Head of caudate nucleus (tissue), 42 donors: ENCODE measurements at places on chromosomes 4 and X.

- DNase-seq, result no peak
Observed at GRCh38 chr4:47195706-47196105, 164.3 kb downstream of the GABRB1 start.

DNA sequence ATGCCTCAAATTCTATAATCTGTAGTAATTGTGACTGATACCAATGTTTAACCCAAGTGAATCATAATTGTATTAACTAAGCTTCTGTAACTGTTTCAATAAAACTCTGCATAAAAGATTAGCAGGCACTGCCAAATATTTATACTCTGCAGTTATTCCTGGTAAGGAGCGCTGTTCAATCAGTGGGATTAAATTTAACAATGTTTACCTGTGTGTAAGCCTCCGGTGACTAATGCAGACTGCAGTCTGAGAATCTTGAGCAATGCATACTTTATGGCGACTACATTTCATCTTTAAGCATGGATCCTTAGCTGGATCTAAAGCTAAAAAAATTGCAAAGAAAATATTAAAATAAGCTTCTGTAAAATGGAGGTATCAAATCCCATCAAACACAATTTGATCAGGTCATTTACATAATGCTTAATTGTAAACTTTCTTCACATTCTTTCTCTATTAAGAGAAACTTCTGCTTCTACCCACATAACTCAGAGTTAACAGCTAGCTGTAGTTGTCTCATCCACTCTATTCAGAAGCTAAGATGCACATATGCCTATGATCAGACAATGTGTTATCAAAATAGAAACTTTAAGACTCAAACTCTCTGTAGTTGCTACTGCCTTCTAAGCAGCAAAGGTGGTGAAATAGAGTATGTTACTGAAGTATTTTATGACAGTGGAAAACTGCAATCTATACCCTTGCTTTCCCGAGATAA lies 234.0 kb downstream of the SPOCK3 start:
- DNase-seq, result no peak

DNA sequence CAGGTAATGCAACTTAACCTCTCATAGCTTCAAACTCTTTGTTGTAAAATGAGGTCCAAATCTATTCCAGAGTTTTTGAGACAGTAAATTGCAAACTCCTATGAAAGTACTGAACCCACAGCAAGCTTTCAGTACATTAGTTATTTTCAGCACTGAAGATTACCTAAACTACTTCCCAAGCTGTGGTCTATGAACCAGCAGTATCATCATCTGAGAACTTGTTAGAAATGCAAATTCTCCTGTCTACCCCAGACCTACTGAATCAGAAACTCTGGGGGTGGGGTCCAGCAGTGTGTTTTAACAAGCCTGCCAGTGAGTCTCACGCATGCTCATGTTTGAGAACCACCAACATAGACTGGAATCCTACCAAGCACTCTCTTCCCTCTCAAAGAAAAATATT lies 5.7 kb upstream of the CASP6 start:
- no peak for DNase-seq

GRCh38 chr4:137267024-137267423 lies 265.3 kb downstream of the PCDH18 start:
- no peak for DNase-seq

GRCh38 chrX:2901367-2902036 lies 27.6 kb downstream of the ARSD start:
- DNase-seq, result no peak

DNA sequence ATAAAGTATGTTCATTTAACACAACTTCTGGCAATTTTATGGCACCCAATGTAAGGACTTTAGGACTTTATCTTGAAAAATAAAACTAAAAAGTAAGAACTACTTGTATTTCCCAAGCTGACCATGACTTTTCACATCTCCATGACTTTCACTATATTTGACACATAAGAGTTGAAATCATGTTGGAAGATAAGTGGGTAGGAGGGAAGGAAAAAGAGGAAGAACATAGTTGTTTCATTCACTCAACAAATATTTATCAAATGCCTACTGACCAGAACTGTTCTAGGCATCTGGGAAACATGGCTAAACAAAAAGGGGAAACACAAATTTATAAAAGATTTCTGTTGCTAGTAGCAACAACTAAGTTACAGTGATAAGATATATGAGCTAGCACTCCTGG lies 16.0 kb downstream of the SCLT1 start:
- DNase-seq, result no peak

- no peak for DNase-seq
Observed at GRCh38 chr4:100981447-100982204, 365.7 kb downstream of the PPP3CA start.

DNA sequence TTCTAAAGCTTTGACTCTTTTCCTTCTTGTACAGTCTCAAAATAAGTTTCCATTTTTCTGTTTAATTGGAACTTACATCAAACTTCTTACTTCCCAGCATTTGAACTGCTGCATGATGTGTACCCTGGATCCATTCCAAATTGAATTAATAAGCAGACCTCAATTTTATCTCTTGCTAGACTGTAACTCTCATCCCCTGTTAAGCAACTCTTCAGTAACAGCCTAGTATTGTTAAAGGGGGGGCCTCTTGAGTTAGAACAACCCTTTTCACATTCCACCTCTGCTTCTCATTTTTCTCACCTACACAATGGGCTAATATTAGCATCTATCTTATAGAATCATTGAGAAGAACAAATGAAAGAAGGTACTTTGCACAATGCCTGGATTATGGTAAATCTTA lies 169.4 kb downstream of the IL1RAPL1 start:
- no peak for DNase-seq

- DNase-seq, result no peak
Observed at GRCh38 chrX:46961097-46961496, 48.9 kb downstream of the JADE3 start.

DNA sequence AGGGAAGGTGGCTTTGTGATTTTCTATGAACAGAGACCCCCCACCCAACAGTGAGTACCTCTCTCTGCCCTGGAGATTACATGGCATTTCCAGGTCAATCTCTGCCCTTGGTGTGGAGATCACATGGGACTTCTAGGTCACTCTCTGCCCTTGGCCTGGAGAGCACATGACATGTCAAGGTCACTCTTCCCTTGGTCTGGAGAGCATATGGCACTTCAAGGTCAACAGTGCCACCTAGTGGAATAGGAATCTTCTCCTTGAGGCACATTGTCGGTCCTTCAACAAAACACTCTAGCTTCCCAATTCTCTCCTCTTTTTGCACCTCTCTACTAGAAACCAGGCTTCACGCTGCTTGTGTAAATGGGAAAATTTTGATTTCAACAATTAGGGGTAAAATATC lies 66.2 kb upstream of the TACR3 start:
- DNase-seq, result no peak

DNA sequence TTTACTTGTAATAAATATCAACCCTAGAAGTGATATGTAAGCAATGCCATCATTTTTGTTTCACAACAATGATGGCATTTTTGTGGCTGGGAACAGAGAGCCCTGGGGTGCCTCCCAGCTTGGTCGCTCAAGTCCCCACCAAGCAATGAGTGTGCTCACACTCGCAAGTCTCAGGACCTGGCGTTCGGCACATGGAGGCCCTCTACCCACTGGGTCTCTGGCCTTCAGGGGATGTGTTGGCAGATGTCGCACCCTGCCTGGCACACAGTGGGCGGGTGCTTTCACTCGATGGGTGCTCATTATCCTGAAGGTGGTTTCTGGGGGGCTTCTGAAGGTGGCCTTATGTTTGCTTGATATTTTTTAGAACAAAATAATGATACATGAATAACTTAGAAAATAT lies 74.7 kb upstream of the STS start:
- DNase-seq, result no peak

DNA sequence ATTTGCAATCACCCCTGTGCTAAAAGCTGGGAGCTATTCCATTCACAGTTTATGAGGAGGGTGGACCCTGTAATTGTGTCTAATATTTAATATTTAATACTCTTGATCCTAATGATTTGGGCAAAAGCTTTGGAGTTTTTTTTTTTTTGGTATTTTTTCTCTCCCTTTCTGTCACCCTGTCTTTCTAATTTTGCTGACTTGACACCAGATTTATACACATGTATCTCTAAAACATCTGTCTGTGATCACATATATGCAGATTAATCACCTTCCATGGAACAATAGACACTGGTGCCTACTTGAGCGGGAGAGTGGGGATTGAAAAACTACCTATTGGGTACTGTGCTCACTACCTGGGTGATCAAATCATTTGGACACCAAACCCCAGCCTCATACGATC lies 18.7 kb upstream of the ANTXR2 start:
- no peak for DNase-seq

- DNase-seq, result no peak
Observed at GRCh38 chr4:181477591-181477990, 765.6 kb upstream of the TENM3 start.

DNA sequence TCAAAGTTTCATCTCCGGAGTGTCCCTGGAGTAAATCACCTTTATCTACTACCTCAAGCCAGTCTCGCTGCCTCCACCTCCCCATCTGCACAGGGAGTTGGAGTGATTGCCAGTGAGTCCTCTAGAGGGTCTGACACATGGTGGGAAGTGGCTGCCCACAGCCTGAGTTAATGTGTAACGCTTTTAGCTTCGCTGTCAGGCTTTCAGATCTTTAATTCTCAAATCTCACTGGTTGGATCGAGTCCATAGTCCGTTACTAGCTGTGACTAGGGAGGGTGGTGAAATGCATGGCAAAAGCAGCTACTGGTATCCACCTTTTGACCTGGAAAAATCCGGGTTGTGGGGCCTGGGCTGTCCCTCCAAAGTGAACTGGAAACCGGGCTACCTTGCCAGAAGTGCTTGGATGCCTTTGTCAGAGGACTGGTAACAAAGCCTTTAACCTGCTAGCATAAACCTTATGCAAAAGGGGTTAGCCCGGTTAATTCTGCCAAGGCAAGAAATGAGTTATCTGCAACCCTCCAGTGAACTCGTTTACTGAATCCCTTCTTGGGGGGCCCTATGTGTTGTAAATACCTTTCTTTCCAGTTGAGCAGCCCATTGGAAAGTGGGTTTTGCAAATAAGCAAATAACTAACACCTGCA lies 5.1 kb upstream of the WDR1 start:
- DNase-seq, result no peak
